ENCODE measurements at places on chromosomes 1 and 21. TPM values are rescaled to one million over a fixed set of nuclear protein-coding genes. Genes with fewer than 3 reads are reported as not detected.

The S100A7A gene
- not detected for total RNA-seq

The TEKT2 gene
- 1.3 TPM for total RNA-seq

The WDR64 gene
- not detected for total RNA-seq

The RSRP1 gene
- total RNA-seq = 94.4 TPM

The OBSCN gene
- 34.9 TPM for total RNA-seq

The ACOT11 gene
- 3.9 TPM for total RNA-seq
